ENCODE measurements at places on chromosomes 1 and 21.

DNA sequence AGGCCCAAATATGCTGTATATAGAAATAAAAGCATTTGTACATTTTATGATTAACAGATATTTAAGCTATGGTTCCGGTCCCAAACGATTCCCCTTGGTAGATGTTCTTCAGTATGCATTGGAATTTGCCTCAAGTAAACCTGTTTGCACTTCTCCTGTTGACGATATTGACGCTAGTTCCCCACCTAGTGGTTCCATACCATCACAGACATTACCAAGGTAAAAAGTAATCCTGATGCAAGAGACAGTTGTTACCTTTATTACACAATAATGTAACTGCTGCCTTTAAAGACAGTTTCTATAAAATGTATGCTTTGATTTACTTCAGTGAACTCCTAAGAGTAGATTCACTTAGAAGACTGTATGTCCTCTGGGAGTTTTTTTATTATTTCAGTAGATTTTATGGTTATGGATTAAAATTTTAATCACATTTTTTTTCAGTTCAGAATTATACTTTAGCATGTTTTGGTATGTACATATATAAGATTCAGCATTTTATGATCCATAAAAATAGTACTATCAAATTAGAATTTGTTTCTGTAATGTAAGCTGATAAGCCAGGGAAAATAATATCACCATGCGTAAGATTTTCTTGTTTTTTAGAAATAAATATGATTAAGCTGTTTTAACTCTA, 96.5 kb downstream of the USP25 start:
- no peak for DNase-seq

- peak; percentile 16 for DNase-seq
Observed at GRCh38 chr1:84208935-84209334, 64.9 kb downstream of the PRKACB start.

GRCh38 chr1:57672346-57673140, 248.7 kb upstream of the DAB1 start:
- no peak for DNase-seq

- DNase-seq = no peak
Observed at GRCh38 chr1:19400875-19401534, 84.3 kb downstream of the CAPZB start.

GRCh38 chr1:162284206-162284955, 92.3 kb downstream of the SPATA46 start:
- no peak for DNase-seq

DNA sequence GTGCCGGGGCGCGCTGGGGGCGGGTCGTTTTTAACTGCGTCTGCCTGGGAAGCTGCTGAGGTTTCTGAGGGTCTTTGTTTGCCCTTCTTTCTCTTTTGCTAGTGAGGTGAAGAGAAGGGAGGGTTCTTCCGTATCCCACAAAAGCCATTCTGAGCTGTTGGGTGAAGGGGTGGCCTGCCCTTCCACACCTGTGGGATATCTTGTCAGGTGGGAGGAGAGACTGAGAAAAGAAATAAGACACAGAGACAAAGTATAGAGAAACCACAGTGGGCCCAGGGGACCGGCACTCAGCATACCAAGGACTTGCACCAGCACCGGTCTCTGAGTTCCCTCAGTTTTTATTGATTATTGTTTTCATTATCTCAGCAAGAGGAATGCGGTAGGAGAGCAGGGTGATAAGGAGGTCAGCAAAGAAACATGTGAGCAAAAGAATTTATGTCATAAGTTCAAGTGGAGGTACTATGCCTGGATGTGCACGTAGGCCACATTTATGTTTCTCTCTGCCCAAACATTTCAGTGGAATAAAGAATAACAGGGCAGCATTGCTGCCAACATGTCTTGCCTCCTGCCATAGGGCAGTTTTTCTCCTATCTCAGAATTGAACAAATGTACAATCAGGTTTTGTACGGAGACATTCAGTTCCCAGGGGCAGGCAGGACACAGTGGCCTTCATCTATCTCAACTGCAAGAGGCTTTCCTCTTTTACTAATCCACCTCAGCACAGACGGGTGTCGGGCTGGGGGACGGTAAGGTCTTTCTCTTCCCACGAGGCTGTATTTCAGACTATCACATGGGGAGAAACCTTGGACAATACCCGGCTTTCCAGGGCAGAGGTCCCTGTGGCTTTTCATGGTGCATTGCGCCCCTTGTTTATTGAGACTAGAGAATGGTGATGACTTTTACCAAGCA, 972 bp downstream of the PGBD2 start:
- DNase-seq = no peak
